ENCODE measurements at places on chromosomes 6 and 20.

- DNase-seq = no peak
Observed at GRCh38 chr20:8331740-8332412, 199.8 kb downstream of the PLCB1 start.

- peak; percentile 13 for DNase-seq
Observed at GRCh38 chr20:17614176-17614811, 44.4 kb downstream of the DSTN start.

GRCh38 chr20:35196313-35196712, 24.4 kb downstream of the PROCR start:
- no peak for DNase-seq

DNA sequence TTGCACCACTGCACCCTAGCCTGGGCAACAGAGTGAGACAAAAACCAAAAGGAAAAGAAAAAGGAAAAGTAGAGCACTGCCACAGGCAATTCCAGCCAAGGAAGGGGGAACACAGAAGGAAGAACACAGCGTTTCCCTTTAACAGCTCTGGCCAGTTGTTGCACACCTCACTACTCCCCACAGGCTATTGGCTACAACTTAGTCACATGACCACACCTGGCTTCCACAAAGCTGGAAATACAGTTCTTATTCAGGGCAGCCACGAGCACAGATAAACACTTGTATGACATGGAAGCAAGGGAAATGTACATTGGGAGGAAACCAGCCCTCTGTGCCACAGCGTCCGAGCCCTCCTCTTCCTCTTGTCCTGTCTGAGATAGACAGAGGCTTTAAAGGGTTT, 249.0 kb upstream of the JARID2 start:
- no peak for DNase-seq

DNA sequence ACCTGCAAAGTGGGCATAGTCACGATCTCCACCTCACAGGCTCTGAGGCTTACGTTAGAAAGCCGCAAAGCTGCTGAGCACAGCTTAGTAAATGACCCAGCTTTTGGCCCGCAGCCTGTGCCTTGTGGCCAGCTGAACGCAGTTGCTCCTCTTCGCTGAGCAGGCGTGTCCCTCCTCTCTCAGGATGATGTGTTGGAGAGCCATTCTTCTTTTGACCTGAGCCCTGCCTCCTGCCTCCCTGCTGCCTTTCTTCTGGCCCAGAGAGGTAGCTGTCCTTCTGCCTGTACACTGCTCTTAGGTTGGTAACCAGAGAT, 47.6 kb upstream of the MYL9 start:
- no peak for DNase-seq

DNA sequence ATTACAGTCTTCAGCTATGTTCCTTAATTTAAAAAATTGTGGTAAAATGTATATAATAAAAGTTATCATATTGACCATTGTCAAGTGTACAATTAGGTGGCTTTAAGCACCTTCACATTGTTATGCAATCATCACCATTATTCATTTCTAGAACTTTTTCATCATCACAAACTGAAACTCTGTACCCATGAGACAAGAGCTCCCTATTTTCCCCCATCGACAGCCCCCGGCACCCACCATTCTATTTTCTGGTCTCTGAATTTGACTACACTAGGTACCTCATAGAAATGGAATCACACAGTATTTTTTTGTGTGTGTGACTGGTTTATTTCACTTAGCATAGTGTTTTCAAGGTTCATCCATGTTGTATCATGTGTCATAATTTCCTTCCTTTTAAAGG, 39.7 kb upstream of the FYN start:
- no peak for DNase-seq

GRCh38 chr20:23165307-23165750, 79.2 kb upstream of the CD93 start:
- DNase-seq = no peak

DNA sequence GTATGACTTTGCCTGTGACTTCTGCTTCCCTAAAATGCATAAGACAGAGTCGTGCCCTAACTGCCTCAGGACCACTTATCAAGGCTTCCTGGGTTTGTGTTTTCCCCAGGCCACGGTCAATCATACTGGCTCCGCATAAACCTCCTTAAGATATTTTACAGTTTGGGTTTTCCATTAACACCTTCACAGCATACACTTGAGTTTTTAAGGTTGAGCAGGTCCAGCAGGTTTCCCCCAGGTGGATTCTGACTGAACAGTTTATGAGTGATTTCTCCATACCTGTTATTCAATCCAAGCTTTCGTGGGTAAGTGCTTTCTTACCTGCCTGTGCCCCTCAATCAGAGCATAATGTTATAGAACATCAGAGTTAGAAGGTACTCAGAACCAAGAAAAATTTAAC, 39.3 kb downstream of the NINL start:
- DNase-seq = no peak

DNA sequence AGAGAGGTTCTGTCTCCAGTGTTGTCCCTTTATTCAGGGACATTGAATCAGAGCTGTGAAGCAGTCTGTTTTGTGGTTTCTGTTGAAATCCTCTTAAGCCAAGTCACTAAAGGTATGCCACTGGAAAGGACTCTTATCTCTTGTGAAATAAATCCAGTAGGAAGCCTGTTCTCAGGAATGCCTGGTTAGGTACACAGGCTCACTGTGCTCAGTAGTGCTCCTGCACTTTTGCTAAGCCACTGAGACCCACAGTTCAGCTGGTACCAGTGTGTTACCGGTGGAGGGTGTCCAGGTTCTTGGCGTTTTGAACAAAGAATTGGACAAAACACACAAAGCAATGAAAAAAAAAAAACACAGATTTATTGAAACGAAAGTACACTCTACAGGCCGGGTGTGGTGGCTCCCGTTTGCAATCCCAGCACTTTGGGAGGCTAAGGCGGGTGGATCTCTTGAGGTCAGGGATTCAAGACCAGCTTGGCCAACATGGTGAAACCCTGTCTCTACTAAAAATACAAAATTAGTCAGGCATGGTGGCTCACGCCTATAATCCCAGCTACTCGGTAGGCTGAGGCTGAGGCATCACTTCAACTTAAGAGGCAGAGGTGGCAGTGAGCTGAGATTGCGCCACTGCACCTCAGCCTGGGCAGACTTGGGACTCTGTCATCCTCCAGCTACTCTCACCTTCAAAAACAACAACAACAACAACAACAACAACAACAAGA, 186.1 kb downstream of the JARID2 start:
- no peak for DNase-seq

- no peak for DNase-seq
Observed at GRCh38 chr20:8020314-8021079, 936 bp upstream of the TMX4 start.

DNA sequence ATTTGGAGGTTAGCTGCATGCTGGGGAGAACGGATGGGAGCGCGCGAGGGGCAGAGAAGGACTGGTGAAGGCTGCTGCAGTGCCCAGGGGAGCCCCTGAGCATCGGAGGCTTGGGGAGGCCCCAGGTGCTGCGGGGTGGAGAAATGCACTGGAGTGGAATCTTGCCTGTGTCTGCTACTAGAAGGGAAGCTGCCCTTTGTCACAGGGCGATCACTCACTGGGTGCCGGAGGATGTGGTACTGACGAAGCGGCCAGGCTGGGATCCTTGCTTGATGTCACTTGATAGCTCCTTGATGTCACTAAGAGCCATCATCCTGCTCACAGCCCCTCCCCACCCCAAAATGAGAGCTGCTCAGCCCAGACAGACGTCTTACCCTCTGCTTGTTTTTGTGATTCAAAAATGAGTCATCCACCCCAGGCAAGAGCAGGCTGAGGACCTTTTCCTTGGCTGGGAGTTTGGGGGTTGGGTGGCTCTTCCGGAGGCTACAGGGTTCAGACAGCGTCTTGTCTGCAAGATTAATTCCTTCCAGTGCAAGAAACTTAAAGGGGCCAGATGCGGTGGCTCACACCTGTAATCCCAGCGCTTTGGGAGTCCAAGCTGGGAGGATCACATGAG, 62.6 kb upstream of the PMEPA1 start:
- DNase-seq = peak; percentile 25

DNA sequence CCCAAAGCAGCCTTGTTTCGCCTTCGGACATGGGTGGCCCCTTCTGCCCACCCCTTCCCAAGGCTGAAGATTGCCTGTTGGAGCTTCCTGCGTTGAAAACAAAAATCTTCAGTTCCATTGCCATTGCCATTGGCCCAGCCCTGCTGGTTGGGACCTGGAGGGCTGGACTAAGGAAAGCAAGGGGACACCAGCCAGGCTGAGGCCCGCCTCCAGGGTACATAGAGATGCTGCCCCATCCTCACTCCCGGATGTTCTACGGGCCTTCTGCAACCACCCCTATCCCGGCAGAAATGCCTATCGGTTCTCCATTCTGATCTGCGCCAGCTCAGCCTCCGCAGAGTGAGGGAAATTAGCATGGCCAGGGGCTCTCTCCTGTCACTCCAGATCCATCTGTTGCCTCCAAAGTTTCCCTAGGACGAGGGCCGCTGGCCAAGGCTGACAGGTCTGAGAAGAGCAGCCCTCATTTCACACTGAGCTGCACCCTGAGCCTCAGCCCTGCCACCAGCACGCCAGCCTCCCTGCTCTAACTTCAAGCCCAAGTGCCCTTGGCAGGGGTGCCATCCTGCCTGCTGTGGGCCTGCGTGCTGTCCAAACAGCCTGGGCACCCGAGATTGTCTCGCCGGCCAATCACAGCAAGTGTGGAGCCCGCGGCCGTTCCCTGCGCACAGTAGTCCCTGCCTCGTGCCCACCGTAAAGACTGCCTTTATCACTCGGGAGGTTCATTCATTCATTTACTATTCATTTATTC, 13.4 kb upstream of the STX16 start:
- no peak for DNase-seq

DNA sequence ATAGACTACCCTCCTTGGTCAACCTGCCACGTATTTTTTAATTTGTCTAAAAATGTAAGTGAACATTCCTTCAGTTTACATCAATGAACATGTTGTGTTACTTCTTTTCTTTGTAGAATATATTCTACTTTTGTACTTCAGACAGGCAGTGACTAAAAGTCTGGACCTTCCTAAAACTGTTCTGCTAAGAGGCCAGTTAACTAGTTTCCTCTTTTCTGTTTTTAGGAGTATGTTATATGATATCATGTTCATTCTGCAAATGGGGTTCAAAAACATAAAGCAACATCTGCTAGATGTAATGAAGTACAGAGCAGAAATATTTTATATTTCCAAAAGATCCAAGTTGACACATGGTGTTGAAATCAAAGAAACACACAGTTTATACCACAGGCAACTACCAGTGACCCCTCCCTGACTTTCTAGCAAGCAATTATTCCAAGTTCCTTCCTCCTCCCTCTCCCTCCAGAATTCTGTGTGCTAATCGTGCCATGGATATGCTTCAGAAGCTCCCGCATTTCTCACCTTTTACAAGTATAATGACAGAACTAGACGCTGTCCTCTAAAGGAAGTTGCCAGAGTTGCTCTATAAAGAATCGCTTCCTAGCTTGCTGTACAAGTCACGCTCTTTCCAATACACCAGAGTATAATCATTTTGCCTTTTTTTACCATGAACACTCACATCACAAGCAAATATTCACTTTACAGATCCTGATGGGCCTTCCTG, 64.7 kb downstream of the ARHGAP18 start:
- no peak for DNase-seq

GRCh38 chr6:16684195-16684689, 77.0 kb downstream of the ATXN1 start:
- no peak for DNase-seq

GRCh38 chr6:119348096-119348747, 1.3 kb downstream of the MAN1A1 start:
- peak; percentile 64 for DNase-seq

DNA sequence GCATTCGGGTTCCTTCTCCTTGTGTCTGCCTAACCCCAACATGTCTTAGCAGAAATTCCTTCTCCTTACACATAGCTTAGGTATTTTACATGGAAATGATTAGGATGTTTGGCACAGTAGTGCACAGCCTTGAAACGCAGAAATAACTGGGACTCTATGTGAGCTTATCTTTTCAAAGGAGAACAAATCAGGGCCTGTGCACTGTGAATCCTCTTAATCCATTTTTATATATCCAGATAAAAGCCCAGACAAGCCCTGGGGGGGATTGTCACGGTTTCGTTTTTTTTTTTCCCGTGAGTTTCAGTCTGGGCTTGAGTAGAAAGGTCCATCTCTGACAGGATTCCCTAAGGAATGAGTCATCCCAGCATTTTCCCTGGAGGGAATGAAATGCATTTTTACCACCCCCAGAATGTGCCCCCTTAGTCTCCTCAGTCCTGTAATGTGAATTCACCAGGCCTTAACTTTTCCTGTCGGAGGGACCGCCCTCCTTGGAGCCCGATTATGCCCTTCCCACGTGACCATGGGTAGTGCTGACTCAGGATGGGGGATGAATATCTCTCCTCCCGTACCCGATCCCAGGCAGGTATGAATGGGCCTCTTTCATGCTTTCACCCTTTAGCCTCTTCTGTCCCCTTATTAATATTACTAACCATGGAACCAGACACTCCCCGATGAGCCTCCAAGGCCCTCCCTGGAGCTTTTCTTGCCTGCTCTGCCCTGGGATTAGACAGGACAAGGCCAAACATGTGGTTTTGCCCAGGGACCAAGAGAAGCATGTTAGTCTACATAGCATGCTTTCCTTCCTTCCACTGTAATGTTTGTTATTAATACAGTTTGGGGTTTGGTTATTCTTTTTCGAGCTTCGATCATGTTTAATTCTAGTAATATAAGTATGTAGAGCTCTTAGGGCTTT, 23.9 kb upstream of the NAA20 start:
- no peak for DNase-seq

- DNase-seq = no peak
Observed at GRCh38 chr20:19786311-19786710, 28.3 kb downstream of the RIN2 start.
